ENCODE measurements at places on chromosomes 2 and 18.
A peak's percentile ranks its signal among the peaks of the same experiment; 100 is the strongest.

DNA sequence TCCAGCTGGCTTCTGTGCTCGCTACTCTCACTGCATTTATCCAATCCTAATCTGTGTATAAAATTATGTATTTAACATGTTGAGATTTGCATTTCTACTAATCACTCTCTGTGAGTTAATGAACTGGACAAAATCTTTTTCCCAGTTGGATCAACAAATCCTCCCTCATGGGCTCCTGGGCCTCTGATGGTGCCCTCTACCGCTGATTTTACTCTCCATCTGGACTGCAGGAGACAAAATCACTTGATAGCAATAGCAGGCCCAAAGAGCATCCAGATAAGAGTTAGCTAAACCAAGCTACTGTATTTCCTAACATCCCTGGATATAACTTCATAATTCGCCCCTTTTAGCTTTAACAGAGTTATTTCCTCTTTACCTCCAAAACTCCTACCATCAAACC lies 14.4 kb downstream of the REG3G start:
- no peak for DNase-seq

- no peak for DNase-seq
These were observed 138.9 kb upstream of the TMEFF2 start for GRCh38 chr2:192333642-192334041.

GRCh38 chr2:64482765-64483504 lies 29.0 kb downstream of the LGALSL start:
- DNase-seq: peak; percentile 49

DNA sequence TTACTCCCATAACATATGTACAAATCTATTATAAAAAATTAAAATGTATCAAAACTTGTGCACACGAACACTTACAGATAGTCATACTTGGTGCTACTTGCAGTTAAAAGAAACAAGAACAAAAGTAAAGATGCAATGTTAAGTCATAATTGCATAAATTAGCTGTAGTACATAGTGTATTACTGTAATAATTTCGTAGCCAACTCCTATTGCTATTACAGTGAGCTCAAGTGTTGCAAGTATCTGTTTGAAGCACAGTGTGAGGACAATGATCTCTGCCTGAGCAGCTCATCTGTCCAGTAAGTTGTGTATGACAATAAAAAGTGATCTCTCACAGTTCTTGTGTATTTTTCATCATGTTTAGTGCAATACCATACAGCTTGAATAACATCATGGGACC lies 7.5 kb upstream of the SERPINB13 start:
- DNase-seq: no peak

- DNase-seq: peak; percentile 23
These were observed 816 bp downstream of the GALNT14 start for GRCh38 chr2:31137211-31138036.

DNA sequence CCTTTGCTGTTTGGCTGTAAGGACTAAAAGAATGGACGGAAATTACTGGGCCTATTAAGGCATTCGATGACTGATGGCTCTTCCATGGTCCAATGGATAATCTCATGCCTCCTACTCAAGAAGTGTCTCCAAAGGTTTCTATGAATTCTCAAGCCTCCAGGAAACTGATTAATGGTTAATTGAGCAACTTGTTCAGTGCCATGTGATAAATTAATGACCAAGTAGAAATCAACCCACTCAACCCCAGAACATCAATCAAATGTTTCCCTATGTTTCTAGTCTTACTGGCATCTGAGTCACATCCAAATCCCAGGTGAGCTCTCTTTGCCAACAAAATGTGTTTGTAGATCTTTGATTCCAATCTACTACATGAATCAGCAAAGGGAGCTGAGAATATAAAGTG lies 103.6 kb downstream of the NXPH2 start:
- no peak for DNase-seq

DNA sequence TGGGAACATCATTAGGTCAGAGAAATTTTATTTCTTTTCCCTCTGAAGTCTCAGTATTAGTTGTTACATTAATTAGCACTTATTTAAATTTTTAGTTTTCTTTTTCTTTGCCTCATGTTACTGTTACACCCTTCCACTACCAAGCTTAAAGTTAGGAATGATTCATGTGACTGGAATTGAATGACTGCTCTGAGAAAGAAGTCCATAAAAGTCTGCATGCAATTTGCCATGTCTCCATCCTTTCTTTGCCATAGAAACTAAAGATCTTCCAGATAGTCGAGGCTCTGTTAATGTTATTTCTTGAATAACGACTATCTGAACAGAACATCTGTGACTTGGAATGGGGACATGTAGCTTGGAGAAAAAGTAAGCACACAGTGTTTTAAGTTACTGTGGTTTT lies 1269.8 kb upstream of the PIK3C3 start:
- DNase-seq: no peak

DNA sequence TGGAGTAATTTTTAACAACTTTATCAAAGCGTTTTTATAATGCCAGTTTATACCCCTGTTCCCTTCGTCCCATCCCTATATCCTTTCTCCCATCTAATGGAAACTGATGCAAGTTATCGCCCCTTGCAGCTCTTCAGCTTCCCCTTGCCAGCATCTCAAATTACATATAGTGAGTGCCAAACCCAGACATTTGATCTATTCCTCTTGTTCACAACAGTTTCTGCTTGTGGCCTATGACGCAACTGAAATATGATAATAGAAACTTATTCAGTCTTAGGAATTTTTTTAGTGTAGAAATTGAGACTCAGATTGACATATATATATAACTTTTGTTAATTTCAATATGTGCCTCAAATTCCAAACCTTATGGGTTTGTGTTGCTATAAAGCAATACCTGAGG lies 562.2 kb upstream of the VWC2L start:
- DNase-seq: peak; percentile 10

DNA sequence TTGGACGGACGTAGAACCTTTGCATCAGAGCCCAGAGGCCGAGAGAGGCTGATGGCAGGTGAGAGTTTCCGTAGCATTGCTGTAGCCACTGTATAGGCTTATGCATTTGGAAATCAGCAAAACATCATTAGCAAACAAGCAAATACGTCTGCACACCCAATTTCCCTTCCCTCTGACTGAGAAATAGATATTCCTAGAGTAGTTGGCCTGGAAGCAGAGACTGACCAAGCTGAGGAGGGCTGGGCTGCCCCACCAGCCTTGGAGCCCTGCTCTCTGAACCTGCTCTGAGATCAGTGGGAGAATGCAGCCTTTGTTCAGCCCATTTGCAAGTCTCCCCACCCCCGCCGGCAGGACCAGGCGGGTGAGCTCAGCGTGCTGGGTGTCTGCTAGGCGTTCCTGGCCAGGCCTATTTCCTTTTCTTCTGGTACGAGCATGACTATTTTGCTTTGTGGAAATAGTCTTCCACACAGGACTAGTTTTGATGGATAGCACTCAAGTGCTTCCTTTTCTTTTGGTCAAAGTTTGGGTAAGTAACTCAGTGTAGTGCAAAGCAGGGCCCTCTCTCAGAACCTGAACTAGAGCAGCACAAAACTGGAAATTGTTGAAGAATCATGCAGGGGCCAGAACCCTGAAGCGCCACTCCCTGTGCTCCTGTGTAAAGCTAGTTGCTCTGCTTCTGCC lies 21.9 kb upstream of the RNF149 start:
- DNase-seq: no peak

DNA sequence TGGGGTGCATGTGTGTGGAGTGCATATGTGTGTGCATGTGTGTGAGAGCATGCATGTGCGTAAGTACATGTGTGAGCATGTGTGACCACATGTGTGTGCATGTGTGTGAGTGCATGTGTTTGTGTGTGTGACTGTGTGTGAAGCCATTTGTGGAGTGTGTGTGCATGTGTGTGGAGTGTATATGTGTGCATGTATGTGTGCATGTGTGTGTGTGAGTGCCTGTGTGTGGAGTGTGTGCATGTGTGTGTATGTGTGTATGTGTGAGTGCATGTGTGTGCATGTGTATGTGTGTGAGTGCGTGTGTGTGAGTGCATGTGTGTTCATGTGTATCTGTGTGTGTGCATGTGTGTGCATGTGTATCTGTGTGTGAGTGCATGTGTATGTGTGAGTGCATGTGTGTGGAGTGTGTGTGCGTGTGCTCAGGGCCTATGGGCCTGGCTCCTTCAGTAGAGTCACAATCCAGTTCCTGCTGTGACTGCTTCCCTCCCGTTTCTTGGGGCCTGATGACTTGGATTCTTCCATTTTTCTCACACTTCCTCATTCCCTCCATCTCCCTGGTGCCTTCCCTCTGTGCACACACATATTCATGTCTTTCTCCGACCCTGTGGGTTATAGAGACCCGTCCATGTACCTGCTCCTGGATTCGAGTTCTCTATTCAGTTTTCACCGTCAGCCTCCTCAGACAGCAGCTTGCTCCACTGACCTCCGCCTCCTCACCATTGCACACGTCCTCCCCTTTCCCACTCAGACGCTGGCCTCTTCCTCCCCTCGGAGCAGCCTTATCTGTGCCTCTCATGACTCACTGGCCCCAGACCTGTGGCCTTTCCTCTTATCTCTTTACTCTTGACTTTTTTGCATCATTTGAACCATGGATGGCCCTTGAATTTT lies 25.2 kb downstream of the TOGARAM2 start:
- no peak for DNase-seq

DNA sequence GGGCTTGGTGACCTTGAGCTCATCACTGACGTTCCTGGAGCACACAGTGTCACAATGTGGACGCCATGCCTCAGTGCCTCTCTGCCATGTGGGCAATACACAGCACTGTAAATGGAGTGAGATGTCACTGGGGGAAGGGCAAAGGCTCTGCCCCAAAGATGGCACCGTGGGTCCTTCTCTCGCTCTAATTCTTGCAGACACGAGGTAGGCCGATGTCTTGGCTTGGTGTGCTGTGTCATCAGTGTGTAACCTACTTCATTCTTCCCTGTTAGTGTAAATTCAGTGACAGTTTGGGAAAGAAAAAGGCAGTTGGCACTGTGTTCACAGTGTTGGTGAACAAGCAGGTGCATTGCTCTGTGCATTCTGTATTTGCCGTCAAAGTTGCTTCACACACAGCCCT lies 309.3 kb upstream of the MYT1L start:
- no peak for DNase-seq

- peak; percentile 91 for DNase-seq
These were observed 93.3 kb downstream of the MAP4K4 start for GRCh38 chr2:101790857-101791256.

- DNase-seq: peak; percentile 57
These were observed 63.6 kb upstream of the ACSL3 start for GRCh38 chr2:222797261-222797660.

DNA sequence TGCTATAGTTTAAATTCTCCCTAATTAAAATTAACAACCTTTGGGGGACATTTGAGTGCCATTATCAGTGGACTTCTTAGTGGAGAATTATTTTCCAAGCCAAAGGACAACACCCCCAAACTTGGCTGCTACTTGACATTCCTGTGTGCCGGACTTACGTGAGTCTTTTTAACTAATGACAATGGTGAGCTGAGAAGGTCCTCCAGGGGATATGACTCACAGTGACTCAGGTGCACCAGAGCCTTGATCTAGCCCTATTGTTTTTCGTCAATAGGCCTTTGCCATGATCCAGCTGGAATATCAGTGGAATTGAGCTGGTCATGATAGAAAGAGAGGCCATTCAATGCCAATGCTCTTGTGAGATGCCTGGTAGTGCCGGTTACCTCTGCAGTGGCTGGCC lies 118.1 kb upstream of the CXCR4 start:
- peak; percentile 11 for DNase-seq

- DNase-seq: no peak
These were observed 360.7 kb downstream of the ZEB2 start for GRCh38 chr2:144159240-144159639.

DNA sequence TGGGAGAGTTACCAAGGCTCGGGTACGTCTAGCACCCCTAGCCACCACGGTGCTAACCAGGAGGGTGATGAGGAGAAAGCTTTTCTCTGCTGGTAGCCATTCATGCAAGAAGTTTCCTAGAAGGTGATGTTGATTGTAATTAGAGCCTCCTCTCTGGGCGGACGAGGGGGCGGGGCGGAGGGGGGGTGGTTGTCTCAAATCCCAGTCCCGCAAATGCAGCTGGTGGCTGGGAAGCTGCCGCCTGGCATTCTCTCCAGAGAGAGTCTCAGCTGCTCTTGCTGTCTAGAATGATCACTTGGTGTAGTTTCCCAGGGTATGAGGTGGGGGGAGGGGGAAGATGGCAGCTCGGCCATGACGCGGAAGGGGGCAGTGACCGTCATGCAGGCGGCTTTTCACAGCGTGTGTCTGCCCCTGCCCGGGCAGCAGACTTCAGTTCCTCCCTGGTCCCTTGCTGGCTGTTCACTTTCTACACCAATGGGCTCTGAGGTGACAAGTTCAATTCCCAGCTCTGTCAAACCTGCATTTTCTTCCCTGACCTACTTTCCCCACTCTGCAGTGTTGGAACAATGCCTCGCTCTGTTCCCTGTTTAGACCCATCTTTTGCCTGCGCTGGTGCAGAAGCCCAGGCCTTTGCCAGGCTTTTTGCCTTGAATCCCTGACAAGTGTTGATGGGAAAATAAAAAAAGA lies 61.5 kb upstream of the KLF7 start:
- DNase-seq: peak; percentile 60

DNA sequence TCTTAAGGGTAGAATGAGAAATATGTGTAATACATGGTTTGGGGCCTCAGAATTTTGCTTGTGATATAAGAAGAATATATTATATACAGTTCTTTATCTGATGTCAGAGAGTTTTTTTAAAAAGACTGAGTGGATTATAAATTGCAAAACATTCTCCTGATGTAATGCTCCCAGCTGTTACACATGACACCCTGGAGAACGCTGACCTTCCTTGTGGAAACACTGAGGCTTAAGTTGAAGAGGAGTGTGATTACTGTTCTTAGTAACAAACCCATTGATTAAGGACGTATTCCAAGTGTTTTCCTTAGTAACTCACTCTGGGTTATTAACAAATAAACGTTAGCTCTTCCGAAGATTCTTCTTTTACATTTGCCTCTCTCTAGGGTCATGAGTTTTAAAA lies 1069.3 kb upstream of the CNTNAP5 start:
- DNase-seq: no peak

GRCh38 chr2:190303647-190304046 lies 16.0 kb downstream of the HIBCH start:
- no peak for DNase-seq

GRCh38 chr2:64401529-64401880 lies 52.5 kb upstream of the LGALSL start:
- DNase-seq: no peak

- DNase-seq: no peak
These were observed 1352.8 kb upstream of the SLC39A10 start for GRCh38 chr2:194304191-194304590.

DNA sequence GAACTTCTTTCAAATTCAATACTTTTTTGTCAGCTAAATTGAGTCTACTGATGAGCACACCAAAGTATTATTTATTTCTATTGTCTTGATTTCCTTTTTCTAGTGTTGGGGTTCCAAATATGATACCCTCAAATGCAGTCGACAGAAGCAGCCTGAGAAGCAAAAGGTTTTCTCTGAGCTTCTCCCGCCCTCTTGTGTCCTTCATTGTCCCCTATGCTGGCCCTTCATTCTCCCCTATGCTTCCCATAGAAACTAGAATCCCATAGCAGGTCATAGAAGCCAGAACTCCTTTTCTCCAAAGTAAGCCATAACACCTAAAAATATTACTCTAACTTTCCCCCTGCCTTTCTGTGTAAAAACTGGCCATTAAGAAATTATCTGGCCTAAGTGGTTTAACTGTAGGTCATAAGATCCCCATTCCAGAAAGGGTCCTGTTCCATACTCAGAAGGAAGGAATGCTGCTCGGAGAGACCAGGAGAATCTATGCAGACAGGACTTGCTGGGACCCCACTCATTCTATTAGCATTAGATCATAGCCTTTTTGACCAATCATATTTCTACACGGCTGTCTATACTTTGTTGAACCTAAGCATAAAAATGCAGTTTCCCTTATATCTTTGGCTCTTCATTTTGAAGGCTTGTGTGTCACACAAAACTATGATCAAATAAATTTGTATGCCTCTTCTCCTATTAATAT lies 764.6 kb upstream of the PKDCC start:
- DNase-seq: peak; percentile 31
